ENCODE measurements at places on chromosomes 6 and 20.
A peak's percentile ranks its signal among the peaks of the same experiment; 100 is the strongest.

DNA sequence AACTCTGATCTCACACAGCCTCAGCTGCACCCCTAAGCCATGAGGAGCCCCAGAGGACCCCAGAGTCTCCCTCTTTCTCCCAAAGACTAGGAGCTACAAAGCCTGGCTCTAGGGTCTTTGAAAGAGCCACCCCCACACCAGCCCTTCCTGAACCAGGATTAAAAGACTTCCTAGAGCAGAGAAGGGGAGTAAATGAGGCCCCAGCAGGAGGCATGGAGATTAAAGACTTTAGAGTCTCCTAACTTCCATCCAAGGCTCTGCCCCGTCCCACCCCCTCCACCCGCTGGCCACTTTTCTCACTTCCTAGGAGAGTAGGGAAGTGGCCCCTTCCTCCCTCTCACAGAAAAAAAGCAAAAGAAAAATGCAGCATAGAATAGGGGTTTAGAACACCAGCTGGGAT lies 1.7 kb downstream of the PREX1 start:
- no peak for DNase-seq

- DNase-seq = no peak
Measured at GRCh38 chr6:167524261-167525111, 199.6 kb downstream of the TTLL2 start.

DNA sequence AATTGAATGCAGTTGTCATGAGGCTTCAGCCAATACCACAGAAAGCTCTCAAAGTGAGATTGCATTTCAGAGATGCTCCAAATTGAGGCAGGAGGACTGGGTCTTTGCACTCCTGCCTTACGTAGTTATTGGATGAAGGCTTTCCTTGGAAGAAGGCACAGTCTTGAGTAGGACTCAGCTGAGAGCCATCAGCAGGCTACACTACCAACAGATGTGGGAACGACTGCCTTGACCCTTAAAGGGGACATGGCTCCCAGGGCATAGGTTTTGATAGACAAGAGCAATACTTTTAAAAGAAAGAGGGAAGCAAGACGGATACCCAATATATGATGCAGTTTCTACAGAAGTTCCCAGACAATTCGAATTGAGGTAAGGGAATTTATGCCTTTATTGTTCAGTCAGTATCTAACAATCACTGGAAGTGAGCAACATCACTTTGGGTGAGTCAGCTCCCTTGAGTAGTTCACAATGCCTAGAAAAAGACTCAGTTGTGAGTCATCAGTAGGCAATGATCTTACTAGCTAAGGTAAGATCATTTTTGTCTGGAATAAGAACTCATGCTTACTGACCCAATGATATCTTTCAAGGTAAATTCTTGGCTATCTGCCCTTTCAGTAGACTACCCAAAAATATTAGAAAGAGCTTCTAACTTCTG lies 390.8 kb downstream of the GJA1 start:
- peak; percentile 77 for DNase-seq

DNA sequence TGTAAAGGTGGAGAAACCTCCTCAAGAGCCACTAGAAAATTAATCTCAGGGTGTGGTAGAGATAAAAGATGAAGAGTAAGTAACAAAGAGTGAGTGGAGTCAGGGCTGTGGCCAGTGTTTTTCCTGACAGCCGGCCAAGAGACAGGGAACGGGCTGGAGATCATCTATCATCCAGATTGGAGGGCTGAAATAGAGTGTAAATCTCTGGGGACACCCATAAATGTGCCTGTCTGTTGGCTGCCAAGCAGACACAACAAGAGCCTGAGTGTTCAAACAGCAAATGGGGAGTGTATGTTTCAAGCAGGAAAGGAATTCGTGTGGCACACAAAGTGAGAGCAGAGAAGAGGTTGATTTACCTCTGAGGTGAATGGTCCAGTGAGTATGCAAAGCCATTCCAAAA lies 326.4 kb upstream of the KHDRBS2 start:
- DNase-seq = no peak

- DNase-seq = peak; percentile 54
Measured at GRCh38 chr6:159104163-159104925, 59.6 kb upstream of the TAGAP start.

GRCh38 chr6:37713529-37714119 lies 15.9 kb upstream of the MDGA1 start:
- peak; percentile 82 for DNase-seq

DNA sequence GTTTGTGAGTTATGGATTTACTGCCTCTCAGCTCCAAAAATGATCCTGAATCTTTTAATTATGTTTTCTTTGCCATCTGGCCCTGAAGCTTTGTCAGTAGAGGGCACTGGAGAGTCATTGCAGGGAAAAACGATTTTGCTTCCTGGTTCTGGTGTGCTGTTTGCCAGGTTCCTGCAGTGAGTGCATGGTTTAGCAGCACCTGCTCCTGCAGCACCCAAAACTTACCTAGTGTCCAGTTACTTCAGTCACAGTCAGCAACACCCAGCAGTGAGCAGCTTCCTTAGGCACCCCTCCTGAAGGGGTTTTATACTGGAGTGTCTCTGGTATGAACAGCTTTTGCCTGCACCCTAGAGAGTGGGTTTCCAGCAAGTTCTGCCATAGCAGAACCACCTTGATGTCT lies 6.0 kb upstream of the TRIM26 start:
- peak; percentile 53 for DNase-seq

DNA sequence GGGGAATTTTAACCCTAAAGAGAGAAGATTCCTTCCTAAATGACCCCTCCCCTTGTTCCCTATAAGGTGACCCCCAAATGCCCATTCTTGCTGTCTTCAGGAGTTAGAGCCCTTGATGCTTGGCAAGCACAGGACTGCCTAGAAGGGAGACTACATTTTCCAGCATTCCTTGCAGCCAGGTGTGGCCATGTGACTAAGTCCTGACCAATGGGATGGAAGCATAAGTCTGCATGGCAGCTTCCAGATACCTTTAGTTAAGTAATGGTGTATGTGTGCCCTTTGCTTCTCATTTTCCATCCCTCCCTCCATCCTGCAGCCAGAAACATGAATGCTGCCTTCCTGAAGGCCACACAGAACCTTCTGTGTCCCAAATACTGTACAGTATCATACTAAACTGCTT lies 5.5 kb downstream of the BFSP1 start:
- peak; percentile 12 for DNase-seq

Measured in fibroblast of skin of scalp (primary cell).